ENCODE measurements at places on chromosomes 5 and 9. TPM values are rescaled to one million over a fixed set of nuclear protein-coding genes. Genes with fewer than 3 reads are reported as not detected.

Gene MYOZ3
- polyA plus RNA-seq = 0.26 TPM

Gene ZNF346
- 19.6 TPM for polyA plus RNA-seq

DNA sequence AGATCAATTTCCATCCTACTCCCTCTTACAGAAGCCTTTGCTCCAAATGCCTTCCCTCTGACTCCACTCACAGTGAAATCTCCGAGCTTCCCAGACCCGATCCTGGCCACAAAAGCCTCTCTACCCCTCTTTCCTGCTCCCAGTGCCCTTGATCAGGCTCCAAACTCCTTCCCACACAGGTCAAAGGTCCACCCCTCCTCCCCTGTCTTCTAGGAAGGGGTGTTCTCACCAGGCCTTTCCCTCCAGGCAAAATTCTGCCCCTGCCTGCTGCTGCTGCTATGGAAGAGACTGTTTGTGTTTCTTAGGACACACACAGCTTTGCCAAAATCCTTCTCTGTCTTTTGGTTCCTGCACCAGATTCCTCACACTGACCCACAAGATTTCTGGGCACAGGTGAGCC is 85.8 kb upstream of the ALDH1A1 start:
- DNase-seq = no peak

GRCh38 chr5:44891116-44891515 is 82.4 kb downstream of the MRPS30 start:
- DNase-seq = no peak

GRCh38 chr9:123741214-123741613 is 188.7 kb downstream of the DENND1A start:
- no peak for DNase-seq

- no peak for DNase-seq
Observed at GRCh38 chr5:36685631-36686288, 79.4 kb downstream of the SLC1A3 start.

DNA sequence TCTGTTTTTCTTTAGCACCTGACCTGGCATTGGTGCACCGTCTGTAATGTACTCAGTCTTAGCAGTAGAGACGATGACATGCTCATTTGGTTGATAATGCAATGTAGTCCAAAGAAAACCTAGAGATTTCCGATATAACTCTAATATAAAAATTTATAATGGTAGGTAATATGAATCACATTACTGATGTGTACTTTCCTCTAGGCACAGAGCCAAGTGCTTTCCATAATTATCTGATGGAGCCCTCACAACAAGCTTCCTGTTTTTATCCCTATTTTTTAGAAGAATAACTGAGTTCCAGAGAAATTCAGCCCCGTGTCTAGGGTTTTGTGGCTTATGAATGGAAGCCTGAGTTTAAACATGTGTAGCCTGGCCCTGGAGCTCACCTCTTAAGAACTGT is 53.7 kb downstream of the KDM4C start:
- DNase-seq = peak; percentile 47

GRCh38 chr9:130421802-130422276 is 22.9 kb upstream of the ASS1 start:
- DNase-seq = peak; percentile 95

- peak; percentile 34 for DNase-seq
Observed at GRCh38 chr5:143025376-143025775, 255.2 kb downstream of the ARHGAP26 start.

- DNase-seq = no peak
Observed at GRCh38 chr5:30596495-30597064, 596.9 kb upstream of the CDH6 start.

GRCh38 chr5:26700759-26701384 is 337.5 kb downstream of the CDH9 start:
- peak; percentile 38 for DNase-seq

DNA sequence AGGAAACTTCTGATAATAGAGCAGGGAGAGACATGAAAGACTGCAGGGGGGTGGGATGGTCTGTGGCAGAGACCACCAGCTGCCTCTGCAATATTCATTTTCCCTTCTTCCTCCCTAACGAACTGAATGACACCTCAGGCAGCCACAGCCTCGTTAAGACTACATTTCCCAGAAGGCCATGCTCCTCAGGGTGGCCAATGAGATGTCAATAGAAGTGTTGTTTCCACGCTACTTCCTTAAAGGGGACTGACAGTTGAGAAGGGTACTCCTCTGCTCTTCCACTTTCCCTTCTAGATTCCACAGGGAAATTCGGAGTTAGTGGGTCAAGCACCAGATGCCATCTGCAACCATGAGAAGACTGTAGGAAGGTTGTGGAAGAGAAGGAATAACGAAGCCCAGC is 52.0 kb upstream of the DAPK1 start:
- no peak for DNase-seq

Data from SK-N-SH (cell line).